ENCODE measurements at places on chromosomes 2 and 18. TPM values are rescaled to one million over a fixed set of nuclear protein-coding genes. Genes with fewer than 3 reads are reported as not detected.

ABCA12 gene
- not detected for total RNA-seq

KIAA2012 gene
- not detected for total RNA-seq

ZFAND2B gene
- 19.0 TPM for total RNA-seq

NXPH2 gene
- not detected for total RNA-seq

AFF3 gene
- total RNA-seq = 5.8 TPM

IL1RL1 gene
- total RNA-seq = 0.70 TPM

GPR45 gene
- not detected for total RNA-seq

DSG3 gene
- total RNA-seq = not detected

GATA6 gene
- 69.9 TPM for total RNA-seq

ZNF532 gene
- total RNA-seq = 68.8 TPM

DNA sequence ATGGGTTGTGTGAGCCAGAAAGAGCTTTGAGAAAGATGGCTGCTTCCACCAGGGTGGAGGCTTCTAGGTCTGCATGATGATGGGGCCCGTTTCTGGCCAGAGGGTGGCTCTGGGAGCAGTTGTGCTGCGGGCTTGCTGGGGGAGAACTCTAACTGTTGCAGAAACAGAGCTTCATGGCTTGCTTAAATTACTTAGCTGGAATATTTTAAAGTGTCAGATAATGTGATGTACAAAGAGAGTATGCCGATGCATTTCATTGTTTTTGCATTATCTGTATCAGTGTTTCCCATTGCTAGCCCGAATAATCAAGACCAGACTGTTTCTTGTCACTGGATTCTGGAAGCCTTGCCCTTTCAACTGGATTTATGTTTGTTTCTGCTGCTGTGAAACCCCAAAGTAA is 6.3 kb upstream of the DRC1 start:
- DNase-seq = no peak

DNA sequence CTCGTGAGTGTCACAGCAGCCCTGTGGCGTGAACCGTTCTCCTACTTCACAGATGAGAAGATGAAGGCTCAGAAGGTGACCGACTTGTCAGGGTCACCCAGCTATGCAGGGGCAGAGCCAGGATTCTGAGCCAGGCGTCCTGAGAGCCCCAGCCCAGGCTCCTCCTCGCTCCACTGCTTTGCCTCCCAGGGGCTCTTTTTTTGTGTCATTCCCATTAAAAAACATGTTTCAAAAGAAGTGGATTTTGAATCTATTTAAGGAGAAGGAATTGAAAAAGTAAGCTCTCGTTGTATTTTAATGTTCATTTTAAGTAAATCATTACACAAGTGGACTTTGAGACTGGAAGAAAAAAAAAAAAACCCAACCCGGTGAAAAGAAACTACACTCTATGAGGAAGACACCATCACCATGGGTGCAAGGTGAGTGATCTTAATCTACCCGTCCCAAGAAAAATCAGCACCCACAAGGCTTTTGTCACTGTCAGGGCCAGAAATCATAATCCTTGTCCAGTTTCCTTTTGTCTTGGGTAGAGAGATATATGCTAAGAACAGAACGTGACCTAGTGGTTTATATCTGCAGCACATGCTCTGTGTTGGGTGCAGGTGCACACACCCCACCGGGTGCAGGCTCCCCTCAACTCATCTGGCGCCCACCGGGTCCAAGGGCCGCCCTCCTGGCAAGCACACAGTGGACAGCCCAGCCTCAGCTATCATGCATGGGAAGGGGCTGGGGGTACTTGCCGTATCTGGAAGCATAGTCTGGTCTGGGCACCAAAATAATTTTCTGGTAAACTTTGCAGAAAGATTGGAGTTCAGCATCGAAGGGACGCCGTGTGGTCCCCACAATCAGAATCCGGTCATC is 73.5 kb upstream of the ASB18 start:
- DNase-seq = no peak

- peak; percentile 39 for DNase-seq
Observed at GRCh38 chr18:62458868-62459716, 63.7 kb upstream of the ZCCHC2 start.

- no peak for DNase-seq
Observed at GRCh38 chr2:36530178-36530982, 67.6 kb downstream of the FEZ2 start.

GRCh38 chr2:235579128-235579527 is 85.3 kb downstream of the AGAP1 start:
- no peak for DNase-seq

- no peak for DNase-seq
Observed at GRCh38 chr18:57780706-57781347, 22.3 kb downstream of the ATP8B1 start.

GRCh38 chr2:228630786-228631185 is 449.3 kb upstream of the SPHKAP start:
- no peak for DNase-seq

DNA sequence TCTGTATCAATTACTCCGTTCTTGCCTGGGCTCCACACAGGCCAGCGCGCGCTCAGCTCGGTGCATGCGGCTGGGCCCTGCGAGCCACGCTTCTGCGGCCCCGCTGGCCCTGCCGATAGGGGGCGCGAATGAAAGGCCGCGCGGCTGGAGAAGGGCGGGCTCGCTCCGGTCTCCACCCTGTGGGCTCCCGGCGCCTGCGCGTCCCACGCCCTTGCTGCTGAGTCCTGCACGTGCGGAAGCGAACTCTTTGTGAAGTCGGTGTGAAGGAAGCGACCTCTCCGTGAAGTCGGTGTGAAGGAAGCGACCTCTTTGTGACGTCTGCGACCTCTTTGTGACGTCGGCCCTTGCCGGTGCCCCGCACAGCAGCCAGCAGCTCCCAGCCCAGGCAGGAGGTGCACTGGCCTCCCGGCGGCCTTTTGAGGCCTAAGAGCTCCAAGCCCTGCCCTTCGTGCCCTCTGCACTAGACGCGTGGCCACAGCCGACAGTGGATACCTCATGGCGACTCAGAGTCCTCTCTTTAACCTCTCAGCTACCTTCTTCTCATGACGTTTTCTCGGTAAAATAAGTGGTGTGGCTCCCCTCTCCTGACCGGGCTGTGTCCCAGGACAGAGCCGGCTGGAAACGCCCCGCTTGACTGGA is 391.9 kb upstream of the RAB6C start:
- DNase-seq = no peak

DNA sequence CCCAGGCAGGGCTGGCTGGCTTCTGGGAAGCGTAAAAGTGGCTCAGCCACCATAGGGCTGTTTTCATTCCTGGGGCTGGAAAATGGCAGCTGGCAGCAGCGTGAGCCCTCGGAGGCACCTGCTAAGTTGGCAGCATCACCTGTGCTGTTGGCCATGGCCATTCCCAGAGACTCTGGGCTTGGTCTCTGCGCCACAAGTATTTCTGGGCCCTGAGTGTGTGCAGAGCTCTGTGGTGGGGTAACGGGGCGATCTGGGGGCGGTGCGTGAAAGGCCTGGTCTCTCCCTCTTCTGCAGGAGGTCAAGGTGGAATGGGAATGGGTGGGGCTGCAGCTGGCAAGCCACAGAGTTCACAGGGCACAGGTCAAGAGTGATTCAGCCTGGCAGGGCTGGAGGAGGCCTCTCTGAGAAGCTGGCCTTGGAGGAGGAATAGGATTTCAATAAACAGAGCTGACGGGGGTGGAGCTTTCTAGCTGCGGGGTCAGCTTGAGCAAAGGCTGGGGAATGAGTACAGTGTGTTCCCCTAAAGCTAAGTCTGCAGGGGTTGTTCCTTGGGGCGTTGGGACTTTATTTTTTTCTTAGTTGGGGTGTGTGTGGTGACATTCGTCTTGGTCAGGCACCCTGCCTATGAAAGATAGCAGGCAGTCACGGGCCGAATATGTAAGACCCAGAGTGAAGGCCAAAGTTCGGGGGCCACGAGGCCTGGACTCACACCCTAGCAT is 10.3 kb upstream of the NTSR2 start:
- no peak for DNase-seq

- DNase-seq = no peak
Observed at GRCh38 chr18:61683856-61684255, 209.0 kb downstream of the RNF152 start.

- no peak for DNase-seq
Observed at GRCh38 chr2:55772109-55772980, 78.7 kb upstream of the PNPT1 start.

GRCh38 chr2:144596073-144596871 is 76.4 kb upstream of the ZEB2 start:
- no peak for DNase-seq

- no peak for DNase-seq
Observed at GRCh38 chr2:50466685-50467084, 565.2 kb downstream of the NRXN1 start.

GRCh38 chr18:54909538-54909937 is 49.7 kb downstream of the CCDC68 start:
- DNase-seq = no peak

- no peak for DNase-seq
Observed at GRCh38 chr2:222504191-222504590, 79.8 kb downstream of the SGPP2 start.

DNA sequence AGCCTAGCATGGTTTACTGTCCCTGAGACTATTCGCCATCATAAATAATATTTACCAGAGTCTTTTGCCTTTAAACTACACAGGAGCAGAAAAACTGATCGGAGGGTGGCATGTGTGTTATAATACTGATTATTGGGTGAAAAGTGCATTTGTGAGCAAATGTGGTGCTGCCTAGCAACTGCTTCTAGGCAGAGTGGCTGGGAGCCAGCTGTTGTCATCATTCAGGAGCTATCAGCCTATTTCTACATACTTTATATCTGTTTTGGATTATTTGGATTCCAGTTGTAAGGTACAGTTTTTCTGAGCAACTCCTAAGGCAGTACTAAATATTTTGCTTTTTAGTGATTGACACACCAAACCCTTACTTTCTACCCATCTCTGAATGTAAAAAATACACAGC is 75.0 kb upstream of the MSTN start:
- no peak for DNase-seq

GRCh38 chr2:214035921-214036320 is 374.9 kb upstream of the VWC2L start:
- no peak for DNase-seq

DNA sequence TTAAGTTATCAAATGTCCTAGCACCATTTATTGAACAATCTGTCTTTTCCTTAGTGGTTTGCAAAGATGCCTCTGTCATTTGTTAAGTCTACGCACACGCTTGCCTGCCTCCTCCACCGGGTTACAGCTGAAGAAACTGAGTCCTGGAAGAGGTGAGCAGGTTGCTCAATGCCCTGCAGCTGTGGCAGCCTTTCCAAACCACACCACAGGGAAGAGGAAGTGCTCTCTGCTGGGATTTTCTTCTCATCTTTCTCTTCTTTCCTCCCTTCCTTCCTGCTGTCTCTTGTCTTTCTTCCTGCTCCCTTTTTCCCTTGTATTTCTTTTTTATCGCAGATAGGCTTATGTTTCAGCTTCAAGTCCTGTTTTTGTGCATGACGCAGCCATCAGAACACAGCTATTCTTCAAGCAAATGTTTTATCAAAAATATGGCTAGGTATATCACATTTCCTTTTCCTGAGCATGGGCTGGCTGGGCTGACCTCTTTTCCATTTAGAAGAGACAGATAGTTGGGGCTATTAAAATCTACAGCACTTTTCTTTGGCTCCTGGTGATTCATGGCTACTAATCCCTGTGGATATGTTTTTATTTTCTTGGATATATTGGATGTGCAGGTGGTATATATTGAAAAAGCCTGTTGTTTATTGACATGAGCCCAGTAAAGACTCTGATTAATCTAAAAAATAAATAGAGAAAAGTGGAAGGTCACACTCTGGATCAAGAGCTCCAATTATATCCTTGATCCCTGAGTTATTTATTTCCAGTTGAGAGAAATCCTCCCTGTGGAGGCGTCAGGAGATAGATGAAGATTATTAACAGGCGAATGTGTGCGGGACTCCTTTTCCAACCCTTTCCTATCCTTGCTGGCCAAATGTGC is 214.6 kb downstream of the TSN start:
- no peak for DNase-seq

DNA sequence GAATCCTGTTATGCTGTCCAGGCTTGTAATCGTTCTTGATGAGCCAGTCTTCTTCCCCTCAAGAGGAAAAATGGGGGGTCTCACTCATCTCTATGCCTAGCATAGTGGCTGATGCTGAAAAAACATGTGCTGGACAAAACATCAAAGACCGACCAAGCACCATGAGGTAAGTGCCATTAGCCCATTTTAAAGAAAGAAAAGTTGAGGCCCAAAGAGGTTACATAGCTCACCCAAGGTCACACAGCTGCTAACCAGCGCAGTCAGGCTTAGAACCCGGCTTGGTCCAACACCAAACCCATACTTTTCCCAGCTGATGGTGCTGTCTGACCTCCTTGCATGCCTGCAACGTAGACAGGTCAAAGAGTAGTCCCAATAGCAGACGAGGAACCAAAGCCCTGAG is 156.4 kb downstream of the INHBB start:
- DNase-seq = no peak

GRCh38 chr2:234595829-234596228 is 98.9 kb upstream of the ARL4C start:
- no peak for DNase-seq

GRCh38 chr2:228318218-228318617 is 136.7 kb upstream of the SPHKAP start:
- peak; percentile 14 for DNase-seq

DNA sequence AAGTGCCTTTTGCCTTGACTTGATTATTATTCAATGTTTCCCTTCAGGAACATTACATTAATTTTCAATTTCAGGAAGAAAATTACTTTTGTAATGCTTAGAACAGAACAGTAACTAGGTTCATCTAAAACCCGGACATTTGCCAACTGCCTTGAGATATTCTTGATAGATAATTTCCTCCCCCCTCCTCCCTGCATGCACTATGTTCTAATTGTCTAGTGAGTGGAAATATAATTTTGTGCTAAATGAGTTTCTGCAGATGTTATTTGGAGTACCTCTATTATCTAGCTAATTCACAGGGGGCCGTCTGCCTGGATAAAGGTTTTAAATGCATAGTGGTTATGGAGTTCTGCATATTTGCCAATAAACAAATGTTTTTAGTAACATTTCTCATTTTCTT is 200.3 kb upstream of the SLC39A10 start:
- DNase-seq = no peak

- no peak for DNase-seq
Observed at GRCh38 chr2:85911097-85911496, 22.3 kb upstream of the ST3GAL5 start.

DNA sequence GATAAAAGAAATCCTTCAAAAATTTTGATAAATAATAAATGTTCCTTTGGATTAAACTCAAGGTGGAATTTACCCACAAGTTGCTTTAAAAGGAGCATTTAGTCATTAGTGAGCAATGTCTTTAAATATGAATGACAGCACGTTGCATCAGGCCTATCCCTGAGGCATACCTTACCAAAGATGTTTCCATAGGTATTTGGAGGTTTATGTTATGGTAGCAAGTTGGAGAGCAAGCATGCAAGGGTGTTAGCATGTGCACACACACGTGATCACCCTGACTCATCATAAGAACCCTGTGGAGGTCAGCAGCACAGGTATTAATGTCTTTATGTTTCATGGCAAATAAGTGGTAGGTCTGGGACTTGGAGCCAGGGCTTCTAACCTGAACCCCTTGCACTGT is 159.9 kb downstream of the ACTR3 start:
- DNase-seq = no peak

GRCh38 chr2:199973703-199974102 is 18.3 kb downstream of the MAIP1 start:
- no peak for DNase-seq
